Memory B cell (primary cell): ENCODE measurements at places on chromosomes 1 and 21.

- no peak for DNase-seq
Measured at GRCh38 chr1:204735042-204735441, 49.5 kb upstream of the LRRN2 start.

GRCh38 chr1:159989581-159989980 is 35.5 kb upstream of the SLAMF9 start:
- no peak for DNase-seq

GRCh38 chr1:55056632-55056992 is 17.3 kb downstream of the PCSK9 start:
- no peak for DNase-seq

DNA sequence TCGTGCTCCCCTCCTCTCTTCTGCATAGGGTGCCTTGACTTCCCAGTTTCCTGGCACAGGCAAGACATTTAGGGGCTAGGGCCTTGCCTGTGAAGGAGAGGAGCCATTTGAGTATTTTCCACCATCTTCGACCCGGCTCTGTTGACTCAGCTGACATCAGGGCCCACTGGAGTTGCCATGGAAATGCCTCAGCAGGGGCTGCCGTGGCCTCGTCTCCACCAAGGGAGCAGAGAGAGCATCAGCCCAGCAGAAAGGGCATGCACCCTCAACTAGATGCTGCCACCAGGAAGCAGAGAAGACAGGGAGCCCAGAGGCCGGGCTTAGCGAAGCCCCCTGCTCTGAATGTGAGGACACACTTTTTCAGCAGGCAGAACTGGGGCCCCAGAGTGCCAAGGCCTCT is 101.9 kb upstream of the ACTL8 start:
- DNase-seq, result no peak

DNA sequence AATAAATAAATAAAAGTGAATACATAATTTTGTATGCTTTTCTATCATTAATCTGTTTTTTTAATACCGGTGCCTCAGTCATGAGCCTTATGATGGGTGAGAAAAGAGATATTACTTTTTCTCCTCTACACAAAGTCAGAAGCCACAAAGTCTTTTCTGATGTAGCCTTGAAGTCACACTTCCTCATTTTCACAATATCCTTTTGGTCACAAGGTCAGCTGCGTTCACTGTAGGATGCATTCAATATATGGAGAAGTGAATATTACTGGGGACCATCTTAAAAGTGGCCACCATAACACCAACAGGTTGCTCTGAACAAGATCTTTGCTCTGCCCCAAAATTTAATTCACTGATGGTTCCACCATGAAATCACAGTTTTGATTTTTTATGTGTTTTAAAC is 83.3 kb upstream of the TNR start:
- no peak for DNase-seq

DNA sequence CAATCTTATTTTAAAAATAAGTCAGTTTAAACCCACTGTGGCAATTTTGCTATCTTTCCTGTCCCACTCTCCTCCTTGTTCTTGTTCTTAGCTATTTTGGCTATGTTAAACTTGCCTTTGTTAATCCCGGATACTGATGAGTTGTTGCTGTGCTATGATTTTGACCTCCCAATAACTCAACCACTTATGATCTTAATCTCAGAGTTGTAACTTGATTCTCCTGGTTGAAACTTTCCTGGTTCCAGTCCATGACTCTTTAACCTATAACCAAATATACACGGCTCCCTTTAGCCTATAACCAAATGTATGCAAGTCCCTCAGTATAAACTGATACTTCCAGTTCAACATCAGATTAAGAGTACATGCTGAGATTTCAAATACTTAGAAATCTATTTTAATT is 15.6 kb upstream of the ACADM start:
- no peak for DNase-seq

GRCh38 chr1:212367474-212368072 is 47.1 kb downstream of the PACC1 start:
- DNase-seq, result no peak

DNA sequence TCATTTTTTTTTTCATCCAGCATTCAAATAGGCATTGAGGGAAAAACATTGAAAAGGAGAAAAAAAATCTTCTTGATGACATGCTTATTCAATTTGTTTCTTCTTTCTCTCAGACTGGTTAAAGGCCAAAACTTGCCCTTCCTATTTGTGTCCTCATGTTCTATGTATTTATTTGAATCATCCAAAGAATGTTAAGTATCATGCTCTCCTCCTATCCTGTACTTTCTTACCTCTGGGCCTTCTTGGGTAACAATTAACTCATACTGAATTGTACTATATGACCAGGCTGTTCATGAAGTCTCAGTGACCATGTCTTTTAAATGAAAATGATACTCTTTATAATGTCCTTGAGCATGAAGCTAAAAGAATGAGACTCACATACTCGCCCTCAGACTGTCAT is 36.5 kb upstream of the DENND1B start:
- no peak for DNase-seq

DNA sequence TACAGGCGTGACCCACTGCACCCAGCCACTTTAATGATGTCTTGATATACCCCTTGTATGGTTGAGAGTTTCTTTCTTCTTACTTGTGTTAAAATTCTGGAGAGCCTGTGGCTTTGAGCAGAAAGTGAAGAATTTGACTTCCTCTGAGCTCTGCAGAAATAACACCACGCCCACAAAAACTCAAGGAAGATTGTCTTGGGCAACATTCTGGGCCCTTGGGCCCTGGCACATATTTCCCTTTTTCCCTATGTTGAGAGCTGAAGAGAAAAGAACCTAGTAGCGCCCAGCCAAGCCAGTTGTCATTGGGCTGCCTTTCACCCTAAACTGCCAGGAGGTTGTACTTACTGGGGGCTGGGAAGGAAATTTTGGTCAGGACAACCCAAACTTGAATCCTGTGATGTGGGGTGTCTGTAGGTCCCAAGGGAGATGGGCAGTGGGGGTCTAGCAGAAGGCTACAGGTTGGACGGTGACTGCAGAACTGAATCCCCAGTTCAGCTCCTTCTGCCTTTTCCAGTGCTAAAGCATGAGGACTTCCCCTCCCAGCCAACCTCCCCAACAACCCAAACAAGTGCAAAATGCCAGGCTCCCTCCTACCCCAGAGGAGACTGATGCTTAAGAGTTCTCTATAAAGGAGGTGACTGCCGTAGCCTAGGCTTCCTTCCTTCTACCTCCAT is 11.7 kb upstream of the SNAPIN start:
- no peak for DNase-seq

- no peak for DNase-seq
Measured at GRCh38 chr1:26991310-26992116, 2.0 kb upstream of the TRNP1 start.

DNA sequence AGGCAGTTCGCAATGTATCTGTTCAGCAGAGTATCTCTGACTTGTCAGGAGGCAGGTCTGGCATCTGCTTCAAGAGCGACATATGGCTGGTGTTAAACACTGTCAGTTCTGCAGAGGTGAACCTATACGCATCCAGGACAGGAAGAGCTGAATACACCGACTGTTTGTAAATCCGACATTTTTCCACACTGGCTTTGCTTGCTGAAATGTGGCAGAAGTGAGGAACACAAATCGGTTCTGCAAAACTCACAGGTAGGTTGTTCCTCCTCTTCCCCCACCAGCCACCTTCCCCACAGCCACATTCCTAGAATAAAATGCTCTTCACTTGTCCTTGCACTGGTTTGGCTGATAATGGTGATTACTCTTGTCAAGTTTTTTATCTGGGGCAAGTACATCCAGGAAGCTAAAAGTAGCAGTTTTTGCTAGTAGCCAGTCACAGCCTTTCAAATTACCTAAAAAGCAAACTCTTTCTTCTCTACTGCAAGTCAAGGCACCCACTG is 289.2 kb downstream of the GRIK1 start:
- DNase-seq, result no peak

DNA sequence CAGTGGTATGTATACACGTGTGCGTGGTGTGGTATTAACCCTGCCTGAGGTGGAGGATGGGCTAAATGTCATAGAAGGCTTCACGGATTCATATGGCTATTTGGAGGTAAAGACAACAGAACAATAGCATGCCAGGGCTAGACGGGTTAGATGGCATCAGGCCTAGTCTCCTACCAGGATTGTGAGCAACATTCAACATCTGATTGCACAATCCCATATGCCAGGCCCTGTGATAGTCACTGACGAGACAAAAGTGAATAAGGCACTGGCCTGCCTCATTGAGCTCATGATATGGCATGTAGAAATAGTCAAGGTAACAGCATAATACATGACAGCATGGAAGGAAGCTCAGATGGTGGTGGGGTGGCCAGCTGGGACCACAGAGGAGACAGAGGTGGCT is 167.1 kb upstream of the BEND5 start:
- DNase-seq, result no peak

DNA sequence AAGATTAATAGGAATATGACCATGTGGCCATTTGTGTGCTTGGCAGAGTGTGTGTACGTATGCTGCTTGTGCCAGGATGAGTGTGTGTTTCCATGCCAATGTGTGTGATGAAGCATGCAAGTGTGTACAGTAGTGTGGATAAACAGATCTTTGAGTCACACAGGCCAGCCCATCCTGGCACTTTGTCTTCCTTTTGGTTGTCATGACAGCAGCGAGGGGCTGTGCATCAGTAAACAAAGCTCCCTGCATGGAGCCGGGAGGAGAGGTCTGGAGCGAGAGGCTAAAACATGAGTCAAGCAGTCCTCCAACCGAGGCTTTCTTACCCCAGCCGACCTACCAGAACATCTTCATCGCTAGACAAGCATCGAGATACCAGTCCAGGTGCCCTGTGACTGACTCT is 221.2 kb downstream of the CACNA1E start:
- no peak for DNase-seq

DNA sequence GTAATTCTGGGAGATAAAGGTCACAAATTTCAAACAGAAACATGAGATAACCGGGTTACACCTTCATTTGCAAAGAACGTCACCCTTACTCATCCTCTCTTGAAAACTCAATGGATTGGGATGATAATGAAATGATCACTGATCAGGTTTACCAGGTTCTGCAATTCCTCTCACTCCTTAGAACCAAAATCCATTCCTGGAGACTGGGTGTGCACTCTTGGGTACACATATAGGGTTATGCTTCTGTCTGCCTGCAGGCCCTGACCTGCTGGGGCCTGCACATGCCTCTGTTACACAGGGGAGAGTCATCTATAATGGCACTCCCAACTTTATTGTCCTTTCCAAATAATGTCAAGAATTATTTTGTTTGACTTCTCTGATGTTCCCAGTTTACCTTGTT is 8.3 kb downstream of the SUSD4 start:
- DNase-seq, result no peak

DNA sequence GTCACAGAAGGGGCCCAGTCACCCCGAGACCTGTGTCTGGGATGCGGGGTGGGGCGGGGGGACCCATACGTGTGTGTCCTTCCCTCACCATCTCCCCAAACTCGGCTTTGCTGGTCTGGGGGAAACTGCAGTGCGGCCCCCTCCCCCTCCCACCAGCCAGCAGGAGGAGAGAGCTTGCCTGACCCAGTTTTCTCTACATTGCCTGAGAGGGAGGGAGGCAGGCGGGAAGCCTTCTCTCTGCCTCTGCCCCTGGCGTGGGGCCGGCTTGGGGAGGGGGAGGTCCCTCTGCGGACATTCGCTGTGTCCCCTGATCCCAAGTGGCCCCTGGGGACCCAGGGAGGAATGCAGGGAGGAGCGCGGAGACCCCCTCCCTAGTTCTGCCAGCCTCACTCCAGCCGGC is 3.9 kb downstream of the EPHA8 start:
- DNase-seq, result no peak

DNA sequence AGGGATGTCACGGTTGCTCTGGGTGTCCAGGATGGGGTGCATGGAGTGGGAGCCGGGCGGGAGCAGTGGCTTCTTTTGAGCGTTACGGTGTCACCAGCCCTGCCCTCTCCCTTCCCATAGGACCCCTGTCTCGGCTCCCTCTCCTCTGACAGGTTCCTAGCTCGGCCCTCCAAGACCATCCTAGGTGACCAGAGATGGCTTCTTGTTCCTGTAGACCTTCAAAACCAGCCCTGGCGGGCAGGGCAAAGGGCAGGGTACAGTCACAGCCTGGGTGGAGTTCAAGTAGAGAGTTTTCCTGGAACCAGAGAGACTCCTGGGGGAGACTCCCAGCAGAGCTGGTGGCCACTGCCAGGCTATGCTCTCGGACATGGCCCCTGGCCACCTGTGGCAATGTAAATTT is 345.6 kb upstream of the AJAP1 start:
- no peak for DNase-seq

DNA sequence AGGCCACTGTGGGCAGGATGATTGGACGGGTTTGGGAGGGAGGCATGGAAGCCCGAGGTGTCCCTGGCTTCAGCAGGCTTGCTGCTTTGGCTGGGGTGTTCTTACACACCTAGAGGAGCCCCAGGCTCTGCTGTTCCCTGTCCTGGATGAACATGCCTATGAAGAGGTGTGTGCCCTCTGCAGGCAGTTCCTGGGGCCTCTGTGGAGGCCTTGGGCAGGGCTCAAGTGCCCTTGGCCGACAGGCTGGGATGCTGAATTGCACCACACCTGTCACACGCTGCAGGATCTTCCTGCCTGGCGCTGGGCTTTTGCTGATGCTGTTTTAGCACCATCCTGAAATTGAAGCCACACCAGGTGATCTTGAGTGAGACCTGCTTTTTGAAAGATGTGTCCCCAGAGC is 415.0 kb upstream of the VAMP3 start:
- no peak for DNase-seq

- DNase-seq, result no peak
Measured at GRCh38 chr1:93995837-93996536, 86.8 kb upstream of the GCLM start.

GRCh38 chr1:29971703-29972102 is 735.4 kb downstream of the PTPRU start:
- no peak for DNase-seq

GRCh38 chr1:109817881-109818270 is 54.2 kb upstream of the EPS8L3 start:
- no peak for DNase-seq

- DNase-seq, result no peak
Measured at GRCh38 chr1:55385402-55386018, 170.3 kb upstream of the USP24 start.

- DNase-seq, result peak; percentile 59
Measured at GRCh38 chr1:54996359-54996868, 2.3 kb upstream of the BSND start.

DNA sequence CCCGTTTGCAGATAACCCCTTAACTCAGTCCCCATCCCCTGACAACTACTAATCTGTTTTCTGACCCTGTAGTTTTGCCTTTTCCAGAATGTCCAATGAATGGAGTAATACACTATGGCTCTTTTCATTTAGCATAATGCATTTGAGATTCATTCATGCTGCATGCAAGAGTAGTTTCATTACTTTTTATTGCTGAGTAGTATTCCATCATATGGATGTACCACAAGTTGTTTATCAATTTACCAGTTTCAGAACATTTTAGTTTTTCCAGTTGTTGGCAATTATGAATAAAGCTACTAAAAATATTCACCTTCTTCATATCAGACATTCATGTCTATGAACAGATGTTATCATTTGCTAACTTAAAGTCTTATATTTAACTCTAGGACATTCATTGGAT is 45.3 kb downstream of the STXBP3 start:
- DNase-seq, result no peak

- DNase-seq, result no peak
Measured at GRCh38 chr1:21663248-21663950, 5.8 kb downstream of the RAP1GAP start.

- no peak for DNase-seq
Measured at GRCh38 chr21:39117440-39117970, 65.7 kb downstream of the PSMG1 start.

- no peak for DNase-seq
Measured at GRCh38 chr1:31108861-31109260, 43.3 kb upstream of the PUM1 start.

- DNase-seq, result no peak
Measured at GRCh38 chr1:52502789-52503188, 50.1 kb downstream of the TUT4 start.
